ENCODE measurements at places on chromosomes 3 and 15.

DNA sequence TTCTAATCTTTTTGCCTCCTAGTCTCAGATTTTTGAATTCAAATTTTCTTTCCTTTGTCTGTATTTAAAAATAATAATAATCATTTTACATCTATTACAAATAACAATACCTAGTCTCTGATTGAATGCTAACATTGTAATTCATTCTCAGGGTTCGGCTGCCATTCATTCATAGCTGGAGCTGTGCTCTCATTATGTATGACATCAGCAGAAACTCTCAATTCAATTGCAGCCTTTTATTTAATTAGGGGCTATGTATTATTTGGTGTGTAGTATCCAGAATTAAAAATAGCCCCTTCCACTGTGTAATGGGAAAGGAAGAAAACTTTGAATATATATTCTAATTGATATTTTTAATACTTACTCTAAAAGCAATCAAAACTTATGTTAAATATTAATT, 270.4 kb upstream of the MDFIC2 start:
- DNase-seq = no peak

DNA sequence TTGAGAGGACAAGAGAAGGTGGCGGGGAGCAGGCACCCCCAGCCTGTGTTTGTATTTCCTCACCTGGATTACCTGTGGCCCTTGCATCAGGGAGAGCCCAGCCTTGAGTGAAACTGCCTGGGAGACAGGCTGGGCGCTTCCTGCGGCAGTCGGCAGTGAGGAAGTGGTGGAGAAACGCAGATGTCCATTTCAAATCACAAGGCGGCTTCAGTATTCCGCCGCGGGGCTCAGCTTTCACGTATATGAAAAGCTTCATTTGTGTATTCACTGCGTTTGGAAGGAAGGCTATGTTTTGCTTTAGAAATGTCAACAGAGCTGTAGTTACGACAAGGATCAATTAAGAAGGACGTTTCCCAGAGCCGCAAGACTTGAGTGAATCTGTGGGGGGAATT, 167.4 kb upstream of the CTDSPL start:
- DNase-seq = no peak

DNA sequence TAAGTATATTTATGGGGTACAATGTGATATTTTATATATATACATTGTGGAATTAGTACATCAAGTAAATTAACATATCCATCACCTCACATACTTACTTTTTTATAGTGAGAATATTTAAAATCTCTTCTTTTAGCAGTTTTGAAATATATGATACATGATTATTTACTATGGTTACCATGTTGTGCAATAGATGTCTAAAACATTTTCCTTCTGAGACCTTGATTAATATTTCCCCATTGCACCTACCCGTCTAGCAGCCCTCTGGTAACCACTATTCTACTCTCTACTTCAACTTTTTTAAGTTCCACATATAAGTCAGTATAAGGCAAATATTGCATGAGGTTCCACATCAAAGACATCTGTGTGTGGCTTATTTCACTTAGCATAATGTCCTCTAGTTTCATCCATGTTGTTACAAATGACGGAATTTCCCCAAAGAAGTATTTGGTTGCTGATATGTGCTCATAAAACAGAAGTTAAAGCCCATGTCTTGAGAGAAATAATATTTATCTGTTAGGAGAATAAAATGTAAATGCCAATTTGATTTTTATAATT, 29.6 kb upstream of the NFKBIZ start:
- DNase-seq = no peak

DNA sequence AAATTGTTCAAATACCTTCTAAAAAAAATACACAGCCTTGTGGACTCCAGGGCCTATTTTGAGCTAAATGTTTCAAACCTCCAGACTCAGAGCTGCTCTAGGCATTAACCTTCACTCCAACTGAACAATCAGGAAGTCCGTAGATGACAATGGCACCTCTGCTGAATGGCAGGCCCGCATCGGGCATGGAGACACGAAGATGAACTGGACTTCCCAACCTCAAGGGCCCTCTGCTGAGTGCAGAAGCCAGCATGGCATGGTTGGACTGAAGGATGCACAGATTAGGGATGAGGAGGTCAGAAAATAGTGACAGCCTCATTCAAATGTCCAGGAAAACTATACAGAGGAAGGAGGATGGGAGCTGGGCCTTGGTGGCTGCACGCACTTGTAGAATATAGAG, 2.2 kb downstream of the FAM174B start:
- no peak for DNase-seq

DNA sequence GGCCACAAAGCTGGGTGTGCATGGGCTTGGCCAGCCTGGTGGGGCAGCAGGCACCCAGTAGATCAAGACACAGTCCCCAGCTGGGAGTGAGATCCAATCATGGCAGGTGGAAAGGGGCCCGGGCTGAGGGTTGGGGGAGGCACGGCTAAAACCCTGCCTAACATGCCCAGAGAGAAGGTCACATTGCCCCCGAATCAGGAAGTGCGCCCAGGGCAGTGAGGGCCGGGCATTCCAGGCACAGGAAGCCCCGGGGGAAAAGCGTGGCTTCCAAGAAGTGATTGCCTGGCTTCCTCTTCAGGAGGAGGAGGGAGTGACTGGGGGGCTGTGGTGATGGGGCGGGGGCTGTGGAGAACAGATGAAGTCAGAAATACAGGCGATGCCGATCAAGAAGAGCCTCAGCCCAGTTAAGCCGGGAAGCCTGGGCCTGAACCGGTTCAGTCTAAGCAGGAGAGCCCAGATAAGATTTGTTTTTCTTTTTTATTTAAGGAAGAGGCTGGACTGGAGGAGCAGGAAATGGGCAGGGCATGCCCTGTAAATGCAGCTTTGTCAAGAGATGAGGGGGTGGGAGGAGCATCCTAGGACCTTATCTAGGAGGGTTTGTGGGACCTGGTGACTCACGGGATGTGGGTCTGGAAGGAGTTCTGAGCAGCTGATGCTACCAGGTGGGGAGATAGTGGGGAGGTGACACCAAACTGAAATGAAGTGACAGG, 83.9 kb downstream of the CHSY1 start:
- DNase-seq = no peak

DNA sequence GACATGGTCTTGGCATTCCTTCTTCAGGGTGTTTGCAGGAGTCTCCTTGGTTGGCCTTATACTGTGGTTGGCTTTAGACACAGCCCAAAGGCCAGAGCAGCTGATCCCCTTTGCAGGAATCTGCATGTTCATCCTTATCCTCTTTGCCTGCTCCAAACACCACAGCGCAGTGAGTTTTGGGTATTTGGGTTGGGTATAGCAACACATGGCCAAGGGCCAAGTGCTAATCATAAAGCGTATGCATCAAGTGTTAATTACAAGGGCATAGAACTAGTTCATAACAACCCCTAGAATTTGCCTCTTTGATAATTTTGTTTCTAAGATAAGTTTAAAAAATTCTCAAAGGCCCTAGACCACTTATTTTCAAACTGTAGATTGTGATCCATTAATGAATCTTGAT, 11.8 kb downstream of the SLC28A2 start:
- no peak for DNase-seq

DNA sequence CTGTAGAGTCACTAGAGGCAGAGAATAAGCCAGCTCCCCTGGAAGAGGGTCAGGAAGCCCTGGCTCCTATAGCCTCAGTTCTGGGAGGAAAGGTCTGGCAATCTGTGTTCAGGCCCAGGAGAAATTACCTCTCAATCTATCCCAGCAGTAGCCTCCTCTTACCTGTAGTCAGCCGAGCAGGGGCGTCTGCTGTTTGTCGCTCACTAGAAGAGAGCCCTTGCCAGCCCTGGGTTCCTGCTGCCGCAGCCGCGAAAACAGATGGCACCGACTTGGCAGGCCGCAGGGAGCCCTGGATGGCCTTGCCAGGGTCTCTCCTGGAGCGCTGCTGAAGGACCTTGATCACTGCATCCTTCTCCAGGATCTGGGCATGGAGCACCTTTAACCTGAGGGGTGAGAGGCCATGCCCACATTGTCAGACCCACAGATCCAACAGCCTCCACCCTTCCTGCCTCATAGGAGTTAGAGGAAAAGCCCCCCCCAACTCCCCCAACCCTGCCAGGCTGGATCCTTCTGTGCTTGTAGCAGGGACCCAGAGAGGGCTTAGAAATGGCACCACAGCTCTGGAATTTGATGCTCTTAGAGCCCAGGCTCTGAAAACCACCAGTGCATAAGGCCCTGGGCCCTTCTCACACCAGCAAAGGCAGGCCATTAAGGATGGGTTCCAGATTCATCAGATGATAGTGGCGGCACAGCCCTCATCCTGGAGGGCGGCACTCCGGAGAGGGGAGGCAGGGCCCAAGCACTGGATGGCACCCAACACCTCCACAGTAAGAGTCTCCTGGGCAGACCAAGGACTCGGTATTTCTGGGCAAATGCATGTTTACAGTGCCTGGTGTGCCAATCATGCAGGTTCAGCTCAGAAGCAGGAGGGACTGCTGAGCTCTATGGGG, 14.9 kb downstream of the AMOTL2 start:
- DNase-seq = no peak
